ENCODE measurements at places on chromosomes 6 and 20.

GRCh38 chr20:44576297-44576696 is 6.1 kb upstream of the PKIG start:
- no peak for DNase-seq

- DNase-seq, result no peak
Measured at GRCh38 chr6:28235912-28236452, 10.9 kb downstream of the ZSCAN9 start.

DNA sequence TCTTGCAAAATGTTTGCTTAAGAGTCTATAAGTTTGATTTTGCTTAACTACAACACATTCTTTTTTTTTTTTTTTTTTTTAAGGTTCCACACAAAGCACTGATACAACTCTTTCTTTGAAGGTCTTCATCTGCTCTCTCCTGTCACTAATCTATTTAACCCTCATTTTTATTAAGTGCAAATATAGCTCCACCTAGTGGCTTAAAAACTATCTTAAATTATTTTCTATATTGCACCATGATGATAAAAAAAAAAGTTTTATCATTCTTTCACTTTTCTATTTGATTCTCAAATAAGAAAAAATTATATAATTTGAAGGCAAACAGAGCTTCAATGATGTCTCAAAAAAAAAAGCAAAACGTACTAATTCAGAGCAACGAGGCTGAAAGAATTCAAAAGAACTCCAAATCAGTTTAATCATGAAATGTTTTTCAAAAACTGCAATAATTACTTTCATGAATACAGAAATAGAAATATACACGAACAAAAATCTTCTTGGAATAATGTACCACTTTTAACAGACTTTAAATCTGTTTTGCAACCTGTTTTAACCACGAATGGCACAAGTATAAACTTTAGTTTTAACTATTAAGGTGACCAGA is 12.8 kb downstream of the ESF1 start:
- no peak for DNase-seq

GRCh38 chr6:167129159-167129558 is 6.3 kb downstream of the CCR6 start:
- DNase-seq, result no peak

GRCh38 chr6:21189759-21190158 is 403.8 kb upstream of the SOX4 start:
- no peak for DNase-seq

- no peak for DNase-seq
Measured at GRCh38 chr6:97470322-97470721, 187.3 kb upstream of the MMS22L start.

DNA sequence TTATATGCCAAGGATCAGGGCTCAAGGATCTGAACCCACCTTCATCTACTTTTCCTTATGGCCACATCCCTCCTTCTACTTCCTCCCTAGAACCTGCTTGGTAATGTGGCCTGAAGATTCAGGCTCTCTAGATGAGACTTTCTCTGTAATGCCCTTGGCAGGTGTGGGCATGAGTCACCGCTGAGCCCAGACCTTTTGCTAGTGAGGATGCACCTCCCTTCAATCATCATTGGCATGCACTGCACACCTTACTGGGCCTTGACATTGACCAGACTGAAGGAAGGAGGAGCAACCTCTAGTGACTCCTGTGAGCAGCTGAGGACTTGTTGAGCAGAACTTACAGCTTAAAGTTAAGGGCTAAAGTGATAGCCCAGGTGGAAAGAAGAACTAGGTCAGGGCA is 405.3 kb downstream of the MAFB start:
- DNase-seq, result no peak

- DNase-seq, result no peak
Measured at GRCh38 chr6:85240787-85241385, 209.0 kb upstream of the NT5E start.

GRCh38 chr6:11423667-11424066 is 113.9 kb upstream of the TMEM170B start:
- no peak for DNase-seq

- DNase-seq, result no peak
Measured at GRCh38 chr6:148453906-148454305, 111.3 kb downstream of the SASH1 start.

GRCh38 chr6:137120748-137121147 is 52.7 kb downstream of the IL22RA2 start:
- DNase-seq, result no peak

GRCh38 chr6:111534231-111534751 is 51.3 kb upstream of the REV3L start:
- no peak for DNase-seq

DNA sequence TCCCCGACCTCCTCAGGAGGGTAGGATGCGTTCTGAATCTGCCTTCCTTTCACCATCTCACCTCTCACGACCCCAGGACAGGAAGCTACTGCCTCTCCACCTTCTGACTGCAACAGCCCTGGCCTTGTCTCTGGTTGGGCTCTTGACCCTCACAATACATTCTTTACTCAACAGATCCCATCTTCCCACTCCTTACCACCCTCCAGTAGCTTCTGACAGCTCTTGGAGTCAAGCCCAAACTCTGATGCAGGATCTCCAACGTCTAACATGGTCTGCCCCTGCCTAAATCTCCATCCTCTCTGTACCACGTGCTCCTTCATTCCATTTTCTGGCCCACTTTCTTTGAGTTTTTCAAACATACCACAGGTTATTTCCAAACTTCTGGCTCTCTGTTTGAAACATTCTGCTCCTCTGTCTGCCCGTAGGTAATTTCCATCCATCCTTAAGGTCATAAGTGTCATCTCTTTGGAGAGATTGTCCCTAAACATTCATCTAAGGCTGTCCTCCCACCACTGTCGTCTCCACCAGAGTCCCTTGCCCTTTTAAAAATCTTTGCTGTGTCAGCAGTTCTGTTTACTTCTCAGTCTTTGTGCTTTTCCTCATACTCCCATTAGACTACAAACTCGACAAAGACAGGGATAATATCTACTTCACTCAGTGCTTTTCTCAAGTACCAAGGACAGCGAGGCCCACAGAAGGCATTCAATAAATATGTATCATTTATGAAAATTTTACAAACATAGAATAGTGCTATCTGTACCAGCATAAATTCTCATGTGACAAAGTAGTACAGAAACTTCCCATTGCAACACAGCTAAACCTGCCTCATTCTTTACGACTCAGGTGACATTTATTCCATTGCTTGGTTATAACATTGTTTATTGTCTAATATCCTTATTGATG is 73.6 kb downstream of the BCAS1 start:
- no peak for DNase-seq

GRCh38 chr20:62368392-62368975 is 1.4 kb upstream of the LAMA5 start:
- DNase-seq, result no peak
